ENCODE measurements at places on chromosomes 2 and 18. TPM values are rescaled to one million over a fixed set of nuclear protein-coding genes. Genes with fewer than 3 reads are reported as not detected.

MAL gene
- total RNA-seq: not detected

DNA sequence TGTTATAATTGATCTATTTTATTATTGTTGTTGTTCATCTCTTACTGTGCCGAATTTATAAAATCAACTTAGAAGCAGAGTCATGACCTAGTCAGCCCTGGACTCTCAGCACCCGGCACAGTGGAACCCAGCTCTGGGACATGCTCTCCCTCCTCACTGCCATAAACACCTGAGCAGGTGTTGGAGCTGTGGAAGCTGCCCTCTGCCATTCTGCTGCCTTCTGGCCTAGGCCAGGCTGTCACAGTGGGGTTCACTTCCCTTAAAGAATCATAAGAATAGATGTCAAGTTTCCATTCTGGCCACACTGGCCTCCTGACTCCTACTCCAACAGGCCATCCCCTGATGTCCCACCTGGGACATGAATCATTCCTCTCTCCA is 192.2 kb downstream of the ZFP36L2 start:
- no peaks in the 10 kb centered on the region for H3K36me3 ChIP-seq
- no peak overlapping the region for H3K27ac ChIP-seq
- no peak for DNase-seq
- peaks cover 2% of the 10 kb centered on the region for H3K27me3 ChIP-seq
- no peak overlapping the region for H3K4me3 ChIP-seq

ST8SIA3 gene
- total RNA-seq: 8.9 TPM

DNA sequence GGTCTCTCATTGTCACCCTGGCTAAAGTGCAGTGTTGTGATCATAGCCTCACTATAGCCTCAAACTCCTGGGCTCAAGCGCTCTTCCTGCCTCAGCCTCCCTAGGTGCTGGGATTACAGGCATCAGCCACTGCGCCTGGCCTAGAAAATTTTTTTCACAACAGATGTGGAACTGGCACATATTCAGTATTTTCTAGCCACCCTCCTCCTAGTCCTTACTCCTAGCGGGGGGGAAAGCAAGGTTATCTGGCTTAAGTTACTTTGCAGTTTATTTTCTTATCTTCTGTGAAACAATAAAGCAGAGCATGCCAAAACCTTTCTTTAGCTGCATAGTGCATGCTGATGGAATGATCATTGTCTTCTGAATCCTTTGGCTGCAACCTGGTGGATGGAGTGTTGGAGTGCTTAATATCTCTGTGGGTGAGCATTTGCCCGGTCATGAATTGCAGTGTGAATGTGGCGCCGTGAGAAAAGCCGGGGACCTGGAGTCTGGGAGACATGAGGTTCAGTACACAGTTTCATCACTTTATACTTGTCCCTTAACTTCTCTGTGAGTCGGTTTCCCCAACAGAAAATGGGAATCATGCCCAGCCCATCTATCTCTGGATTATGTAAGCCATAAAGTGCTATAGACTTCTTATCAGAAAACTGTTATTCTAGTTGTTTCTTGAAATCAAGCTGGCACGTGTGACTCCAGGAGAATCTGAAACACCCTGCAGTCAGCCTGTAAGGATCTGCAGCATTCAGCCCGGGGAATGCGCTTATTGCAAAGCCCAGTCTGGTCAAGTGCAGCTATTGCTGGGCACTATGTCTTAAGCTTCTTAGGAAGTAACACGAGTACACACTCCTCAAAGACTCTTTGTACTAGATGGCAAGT is 38.2 kb upstream of the MAP3K20 start:
- H3K4me1 ChIP-seq: peaks cover 13% of the 10 kb centered on the region
- peaks cover 3% of the 10 kb centered on the region for H3K27me3 ChIP-seq
- DNase-seq: no peak
- no peak overlapping the region for H3K27ac ChIP-seq

CHRNA1 gene
- total RNA-seq: not detected

LYPD6B gene
- total RNA-seq: 140 TPM

DNA sequence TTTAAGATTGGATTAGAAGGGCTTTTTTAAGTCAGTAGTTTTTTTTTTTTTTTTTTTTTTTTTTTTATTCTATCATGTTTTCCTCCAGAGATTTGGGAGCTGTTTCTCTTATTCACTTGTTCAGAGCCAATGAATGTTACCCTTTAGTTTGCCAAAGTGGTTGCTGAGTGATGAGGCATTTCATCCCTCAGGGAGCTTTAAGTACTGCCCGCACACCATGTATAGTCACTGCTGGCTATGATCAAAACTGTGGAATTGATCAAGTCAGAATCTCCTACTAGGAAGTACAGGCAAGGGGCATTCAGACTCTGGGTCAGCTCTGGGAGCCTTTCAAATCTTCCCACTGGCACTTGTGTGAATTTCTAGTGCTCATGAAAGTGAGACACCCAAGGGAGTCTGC is 201.6 kb downstream of the IKZF2 start:
- H3K27ac ChIP-seq: no peak overlapping the region
- H3K27me3 ChIP-seq: no peaks in the 10 kb centered on the region
- H3K4me3 ChIP-seq: no peak overlapping the region
- no peak for DNase-seq
- no peaks in the 10 kb centered on the region for H3K36me3 ChIP-seq

DNA sequence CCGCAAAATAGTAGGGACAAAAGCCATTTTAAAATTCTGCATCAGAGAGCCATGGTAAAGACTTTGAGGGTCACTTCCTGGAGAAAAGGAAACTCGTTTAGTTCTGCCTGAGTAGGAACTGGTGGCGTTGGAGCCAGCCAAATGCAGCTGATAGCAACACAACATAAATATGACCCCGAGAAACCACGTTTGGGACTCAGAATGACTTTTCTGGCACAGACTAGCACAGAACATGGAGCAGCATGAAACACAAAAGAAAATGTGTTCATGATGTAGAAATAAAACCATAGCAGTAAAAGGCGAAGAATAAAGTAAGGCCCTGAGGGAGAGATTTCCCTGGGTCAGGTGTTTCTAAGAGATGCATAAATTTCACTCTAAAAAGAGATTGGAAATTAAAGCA is 149.2 kb upstream of the KLHL29 start:
- H3K27me3 ChIP-seq: peaks cover 4% of the 10 kb centered on the region
- no peak overlapping the region for H3K4me3 ChIP-seq
- H3K27ac ChIP-seq: no peak overlapping the region
- DNase-seq: no peak

ALPI gene
- not detected for total RNA-seq

GRCh38 chr2:137437386-137437785 is 526.9 kb upstream of the HNMT start:
- H3K4me3 ChIP-seq: no peak overlapping the region
- H3K36me3 ChIP-seq: no peaks in the 10 kb centered on the region
- no peaks in the 10 kb centered on the region for H3K27me3 ChIP-seq
- H3K27ac ChIP-seq: no peak overlapping the region
- H3K4me1 ChIP-seq: peaks cover 12% of the 10 kb centered on the region

GRCh38 chr2:18408638-18409037 is 151.8 kb downstream of the RDH14 start:
- no peaks in the 10 kb centered on the region for H3K4me1 ChIP-seq
- H3K27ac ChIP-seq: no peak overlapping the region
- H3K27me3 ChIP-seq: no peaks in the 10 kb centered on the region
- H3K36me3 ChIP-seq: no peaks in the 10 kb centered on the region

LYG2 gene
- total RNA-seq: not detected

GRCh38 chr18:3529077-3529476 is 79.1 kb downstream of the TGIF1 start:
- H3K27me3 ChIP-seq: no peaks in the 10 kb centered on the region
- DNase-seq: no peak
- no peak overlapping the region for H3K4me3 ChIP-seq
- peaks cover 1% of the 10 kb centered on the region for H3K36me3 ChIP-seq
- peaks cover 20% of the 10 kb centered on the region for H3K4me1 ChIP-seq

DNA sequence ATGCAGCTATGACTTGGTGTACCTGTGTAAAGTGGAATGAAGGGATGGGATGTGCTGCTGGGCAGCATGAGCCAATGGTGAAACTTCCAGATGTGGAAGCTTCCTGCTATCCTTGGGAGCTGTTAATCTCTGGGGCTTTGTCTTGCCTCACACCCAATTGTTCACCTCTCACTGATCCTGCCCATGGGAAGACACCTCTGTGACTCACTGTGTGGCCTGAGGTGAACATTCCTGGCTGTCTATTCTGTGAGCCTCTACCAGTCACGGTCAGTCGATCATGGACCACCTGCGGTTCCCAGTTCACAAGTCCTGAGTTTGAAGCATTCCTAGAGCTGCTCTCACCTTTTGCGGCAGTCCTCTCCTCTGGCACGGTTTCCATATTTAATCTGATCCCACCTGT is 12.1 kb downstream of the NEURL3 start:
- no peak overlapping the region for H3K27ac ChIP-seq
- DNase-seq: no peak
- H3K4me1 ChIP-seq: no peaks in the 10 kb centered on the region
- H3K36me3 ChIP-seq: no peaks in the 10 kb centered on the region
- no peak overlapping the region for H3K4me3 ChIP-seq

UBR3 gene
- total RNA-seq: 41.5 TPM

- peaks cover 2% of the 10 kb centered on the region for H3K4me1 ChIP-seq
- H3K4me3 ChIP-seq: no peak overlapping the region
- H3K27ac ChIP-seq: no peak overlapping the region
- DNase-seq: no peak
- H3K36me3 ChIP-seq: no peaks in the 10 kb centered on the region
Measured at GRCh38 chr2:154554046-154554445, 144.4 kb upstream of the KCNJ3 start.

SLC30A3 gene
- total RNA-seq: not detected

DNA sequence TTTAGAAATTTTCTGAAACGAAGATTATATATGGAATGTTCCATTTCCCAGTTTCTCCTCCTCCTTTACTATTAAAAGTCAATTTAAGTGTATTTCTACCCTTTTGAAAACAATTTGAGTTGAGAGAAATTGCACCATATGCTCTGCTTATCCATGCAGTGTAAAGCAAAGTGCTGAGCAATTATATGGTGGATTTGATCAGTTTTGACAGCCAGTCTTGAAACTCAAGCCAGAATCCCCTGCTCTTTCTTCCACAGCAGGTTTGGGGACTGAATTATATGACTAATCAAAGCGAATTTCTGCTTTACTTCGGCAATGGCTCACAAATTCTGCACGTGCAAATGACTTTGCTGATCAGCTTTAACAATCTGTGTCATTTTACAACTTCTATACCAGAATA is 1183.6 kb downstream of the LRP1B start:
- no peak for DNase-seq
- no peak overlapping the region for H3K4me3 ChIP-seq
- no peaks in the 10 kb centered on the region for H3K36me3 ChIP-seq
- no peaks in the 10 kb centered on the region for H3K27me3 ChIP-seq
- no peak overlapping the region for H3K27ac ChIP-seq

- DNase-seq: no peak
- peaks cover 19% of the 10 kb centered on the region for H3K4me1 ChIP-seq
- H3K36me3 ChIP-seq: no peaks in the 10 kb centered on the region
- H3K27me3 ChIP-seq: no peaks in the 10 kb centered on the region
- H3K27ac ChIP-seq: no peak overlapping the region
Measured at GRCh38 chr2:194927489-194927888, 729.5 kb upstream of the SLC39A10 start.

KLHL41 gene
- 0.42 TPM for total RNA-seq

SERPINB4 gene
- total RNA-seq: not detected

IFIH1 gene
- total RNA-seq: 6.6 TPM

- H3K36me3 ChIP-seq: no peaks in the 10 kb centered on the region
- H3K27ac ChIP-seq: no peak overlapping the region
- peaks cover 7% of the 10 kb centered on the region for H3K4me1 ChIP-seq
- H3K27me3 ChIP-seq: peaks cover 3% of the 10 kb centered on the region
- H3K4me3 ChIP-seq: no peak overlapping the region
Measured at GRCh38 chr2:101983928-101984327, 7.8 kb upstream of the IL1R2 start.

- H3K27me3 ChIP-seq: peaks cover 13% of the 10 kb centered on the region
- no peaks in the 10 kb centered on the region for H3K36me3 ChIP-seq
- no peak overlapping the region for H3K27ac ChIP-seq
- DNase-seq: no peak
Measured at GRCh38 chr2:1269812-1270211, 143.5 kb upstream of the TPO start.

GRCh38 chr2:237289139-237289538 is 124.8 kb downstream of the COL6A3 start:
- H3K4me3 ChIP-seq: no peak overlapping the region
- no peak for DNase-seq
- peaks cover 10% of the 10 kb centered on the region for H3K27me3 ChIP-seq
- H3K4me1 ChIP-seq: peaks cover 16% of the 10 kb centered on the region

- no peak overlapping the region for H3K27ac ChIP-seq
- H3K4me1 ChIP-seq: no peaks in the 10 kb centered on the region
- no peaks in the 10 kb centered on the region for H3K36me3 ChIP-seq
- DNase-seq: no peak
- no peak overlapping the region for H3K4me3 ChIP-seq
Measured at GRCh38 chr2:86254576-86255538, 55.6 kb downstream of the MRPL35 start.

DNA sequence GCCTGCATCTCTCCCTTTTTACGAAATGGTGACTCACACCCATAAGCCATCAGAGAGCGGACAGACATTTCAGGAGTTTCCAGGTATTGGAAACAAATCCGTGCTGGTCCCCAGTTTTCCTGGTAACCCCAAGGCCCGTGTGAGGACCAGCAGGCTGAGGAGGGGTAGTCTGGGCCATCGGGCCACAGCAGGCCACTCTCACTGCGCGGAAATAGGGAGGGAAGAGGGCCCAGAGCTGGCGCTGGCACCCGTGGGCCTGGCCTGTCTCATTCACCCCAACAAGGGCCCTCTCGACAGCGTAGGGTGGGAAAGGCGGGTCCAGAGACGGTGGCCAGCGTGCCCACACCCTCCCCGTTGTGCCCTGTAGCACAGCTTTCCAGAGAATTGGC is 13.7 kb upstream of the FAHD2A start:
- peaks cover 28% of the 10 kb centered on the region for H3K27me3 ChIP-seq
- H3K4me1 ChIP-seq: no peaks in the 10 kb centered on the region
- H3K4me3 ChIP-seq: no peak overlapping the region
- H3K27ac ChIP-seq: no peak overlapping the region
- H3K36me3 ChIP-seq: no peaks in the 10 kb centered on the region
